ENCODE measurements at places on chromosomes 1 and 21.

DNA sequence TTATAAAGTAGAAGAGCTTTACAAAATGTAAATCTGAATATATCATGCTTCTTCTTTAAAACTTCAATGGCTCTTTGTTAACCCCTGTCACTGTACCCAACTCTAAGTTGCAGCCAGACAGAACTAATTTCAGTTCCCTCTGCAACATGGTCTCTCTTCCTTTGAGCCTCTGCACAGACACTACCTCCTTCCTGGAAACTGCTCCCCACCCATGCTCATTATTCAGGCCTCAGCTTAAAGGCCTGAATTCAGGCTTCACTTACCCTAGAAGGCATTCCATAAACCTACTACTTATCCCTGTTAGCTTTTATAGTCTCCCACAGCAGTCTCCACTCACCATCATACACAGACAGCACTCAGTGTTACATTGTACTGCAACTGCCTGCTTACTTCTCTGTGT is 2.6 kb upstream of the EEIG2 start:
- DNase-seq, result no peak

DNA sequence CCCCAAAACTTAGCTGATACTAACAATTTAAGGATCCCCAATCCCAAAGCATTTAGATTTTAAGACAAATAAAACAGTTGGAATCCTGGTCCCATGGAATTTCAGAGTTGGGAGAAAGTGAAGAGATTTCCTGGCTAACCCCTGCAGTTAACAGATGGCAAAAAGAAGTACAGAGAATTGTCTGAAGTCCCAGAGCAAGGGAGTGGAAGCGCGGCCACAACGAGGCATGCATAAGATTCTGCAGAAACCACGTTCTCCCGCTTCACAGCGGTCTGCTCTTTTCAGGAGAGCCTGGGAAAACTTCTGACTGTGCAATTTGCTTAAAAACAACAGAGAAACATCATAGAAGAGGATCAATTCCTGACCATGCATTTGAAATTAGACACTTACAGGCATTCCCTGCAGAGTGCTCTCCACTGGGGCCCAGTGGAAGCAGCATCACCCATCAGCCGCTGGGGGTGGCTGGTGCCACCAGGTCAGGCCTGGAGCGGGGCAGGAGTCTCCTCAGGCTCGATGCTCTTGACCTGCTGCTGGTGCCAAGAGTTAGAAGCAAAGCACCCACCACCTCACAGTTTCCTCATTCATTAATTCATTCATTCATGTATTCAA is 226.7 kb upstream of the POU3F1 start:
- no peak for DNase-seq

GRCh38 chr1:64875101-64875500 is 91.2 kb downstream of the JAK1 start:
- DNase-seq, result no peak

DNA sequence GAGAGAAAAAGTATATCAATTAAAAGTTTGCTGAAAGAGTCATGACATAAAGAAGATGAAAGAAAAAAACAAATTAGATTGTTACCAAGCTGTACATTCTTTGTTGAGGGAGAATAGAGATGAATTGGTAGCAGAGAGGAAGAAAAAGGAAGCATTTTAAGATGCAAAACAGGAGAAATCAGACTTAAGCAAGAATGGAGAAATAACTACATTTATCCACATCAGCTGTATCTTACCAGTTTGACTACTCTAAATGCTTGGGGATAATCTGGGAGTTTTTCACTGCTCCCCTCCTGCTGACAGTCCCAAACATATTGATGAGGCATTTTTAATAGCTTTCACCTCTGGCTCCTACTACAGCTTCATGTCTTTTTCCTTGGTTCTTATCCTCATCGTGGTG is 16.8 kb upstream of the PTPRC start:
- no peak for DNase-seq

GRCh38 chr1:24483441-24483840 is 19.2 kb upstream of the RCAN3 start:
- peak; percentile 73 for DNase-seq

DNA sequence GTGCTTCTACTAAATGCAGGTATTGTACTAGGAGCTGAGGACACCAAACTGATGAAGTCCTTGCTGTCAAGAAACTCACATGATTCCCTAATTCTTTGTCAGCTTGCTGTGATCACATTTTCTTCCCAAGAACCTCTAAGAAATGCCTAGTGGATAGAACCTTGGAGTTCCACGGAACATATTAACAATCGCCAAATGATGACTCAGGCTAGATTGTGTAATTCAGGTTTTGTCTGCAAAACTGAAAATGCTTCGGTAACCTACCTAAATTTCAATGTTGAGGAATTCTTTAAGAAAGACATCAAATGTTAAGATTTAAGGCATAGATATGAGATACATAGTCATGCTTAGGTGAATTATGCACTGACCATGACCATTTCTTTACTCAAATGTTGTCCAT is 1.7 kb upstream of the GADD45A start:
- DNase-seq, result no peak

- no peak for DNase-seq
These were observed 53.8 kb upstream of the ZSWIM5 start for GRCh38 chr1:45260244-45260643.

GRCh38 chr1:171718848-171719247 is 23.0 kb downstream of the VAMP4 start:
- DNase-seq, result no peak

- DNase-seq, result no peak
These were observed 96.9 kb downstream of the PAPPA2 start for GRCh38 chr1:176559878-176560277.

GRCh38 chr1:176183618-176184017 is 23.5 kb downstream of the COP1 start:
- DNase-seq, result no peak

DNA sequence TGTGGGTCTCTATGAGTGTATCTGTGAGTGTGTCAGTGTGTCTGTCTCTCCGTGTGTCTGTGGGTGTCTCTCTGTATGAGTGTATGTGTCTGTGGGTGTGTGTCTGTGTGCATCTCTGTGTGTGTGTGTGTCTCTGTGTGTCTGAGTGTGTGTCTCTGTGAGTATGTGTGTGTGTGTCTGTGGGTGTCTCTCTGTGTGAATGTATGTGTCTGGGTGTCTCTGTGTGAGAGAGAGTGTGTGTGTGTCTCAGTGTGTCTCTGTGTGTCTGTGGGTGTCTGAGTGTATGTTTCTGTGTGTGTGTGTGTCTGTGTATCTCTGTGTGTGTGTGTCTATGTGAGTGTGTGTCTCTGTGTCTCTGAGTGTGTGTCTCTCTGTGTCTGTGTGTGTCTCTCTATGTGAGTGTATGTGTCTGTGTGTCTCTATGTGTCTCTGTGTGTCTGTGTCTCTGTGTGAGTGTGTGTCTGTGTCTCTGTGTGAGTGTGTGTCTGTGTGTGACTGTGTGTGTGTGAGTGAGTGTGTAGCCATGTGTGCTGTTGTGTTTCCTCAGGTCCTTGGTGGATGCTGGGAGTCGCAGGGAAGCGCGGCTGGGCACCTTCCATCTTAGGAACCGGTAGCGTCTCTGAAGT is 33.0 kb downstream of the DHRS3 start:
- DNase-seq, result no peak

GRCh38 chr21:42243026-42243425 is 24.1 kb downstream of the ABCG1 start:
- DNase-seq, result no peak

- DNase-seq, result no peak
These were observed 180.0 kb downstream of the ETS2 start for GRCh38 chr21:38985568-38986378.

- no peak for DNase-seq
These were observed 27.2 kb downstream of the PUM1 start for GRCh38 chr1:31038360-31038759.

- no peak for DNase-seq
These were observed 91.4 kb downstream of the LYPLAL1 start for GRCh38 chr1:219265026-219265515.

GRCh38 chr1:10674222-10674621 is 122.2 kb downstream of the CASZ1 start:
- no peak for DNase-seq

GRCh38 chr1:15180189-15180588 is 26.6 kb downstream of the TMEM51 start:
- no peak for DNase-seq

DNA sequence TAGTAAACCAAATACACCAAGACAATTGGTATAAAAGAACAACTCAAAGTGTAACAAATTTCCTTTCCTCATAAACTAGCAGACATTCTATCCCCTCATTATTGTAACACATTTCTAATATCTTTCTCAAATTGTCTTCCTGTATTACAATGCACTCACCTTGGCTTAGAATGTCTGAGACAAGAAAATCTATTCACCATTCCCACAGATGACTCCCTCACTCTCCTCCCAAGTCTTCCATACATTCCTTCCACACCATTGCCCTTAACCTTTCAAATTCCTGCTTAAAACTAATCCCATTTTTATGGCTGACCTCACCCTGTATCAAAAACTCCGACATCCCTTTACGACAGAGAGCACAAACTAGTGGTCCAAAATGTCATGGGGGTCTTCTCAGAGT is 56.0 kb downstream of the LTN1 start:
- DNase-seq, result no peak

DNA sequence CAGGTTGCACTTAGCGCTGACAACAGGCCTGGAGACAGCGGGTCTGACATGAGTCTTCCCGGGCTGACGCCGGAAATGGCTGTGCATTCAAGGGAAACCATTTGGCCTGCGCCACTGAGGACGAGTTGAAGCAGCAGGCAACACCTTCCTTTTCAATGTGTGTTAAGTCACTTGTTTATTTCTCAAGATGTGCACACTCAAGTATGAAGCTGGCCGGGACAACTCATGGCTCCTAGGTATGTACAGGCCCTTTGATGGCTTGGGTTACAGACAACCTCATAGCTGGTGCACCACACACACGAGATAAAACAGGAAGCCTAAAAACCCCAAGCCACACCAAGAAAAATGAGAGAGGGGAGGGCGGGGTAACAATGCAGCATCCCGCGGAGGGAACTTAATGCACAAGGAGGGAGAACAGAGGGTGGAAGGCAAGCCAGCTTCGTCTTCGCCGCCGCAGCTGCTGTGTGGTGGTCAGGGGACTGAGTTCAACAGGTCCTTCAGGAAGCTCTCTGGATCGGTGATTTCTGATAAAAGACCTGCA is 118.0 kb upstream of the IFFO2 start:
- peak; percentile 89 for DNase-seq

DNA sequence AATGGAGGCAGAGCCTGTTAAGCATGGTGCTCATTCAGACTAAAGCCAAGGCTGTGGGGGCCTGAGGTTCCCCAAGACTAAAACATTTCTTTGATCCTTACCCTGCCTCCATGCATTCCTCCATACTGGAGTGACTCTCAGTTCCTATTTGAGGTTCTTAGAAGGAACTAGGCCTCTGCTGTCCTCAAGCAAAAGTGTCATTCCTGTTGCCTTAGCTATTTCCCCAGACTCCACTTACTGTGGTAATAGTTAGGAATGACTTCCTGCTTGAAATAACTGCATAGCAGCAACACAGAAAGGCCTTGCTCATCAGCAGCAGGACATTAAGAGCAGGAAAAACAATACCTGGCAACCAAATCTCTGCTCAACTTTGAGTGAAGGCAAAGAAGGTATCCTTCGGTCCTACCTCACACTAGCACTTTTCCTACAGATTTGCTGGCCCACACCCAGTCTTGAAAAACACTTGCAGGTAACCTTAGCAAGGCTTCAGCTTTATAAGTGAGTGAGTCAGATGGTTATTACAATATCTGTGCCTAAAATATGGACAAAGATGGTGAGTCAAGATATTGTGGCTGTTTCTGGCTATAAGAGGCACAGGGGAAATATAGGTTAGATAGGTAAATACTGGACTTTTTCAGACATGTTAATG is 14.8 kb downstream of the LRRC41 start:
- no peak for DNase-seq
